ENCODE measurements at places on chromosomes 3 and 15. TPM values are rescaled to one million over a fixed set of nuclear protein-coding genes. Genes with fewer than 3 reads are reported as not detected.

The MAGI1 gene
- total RNA-seq = 45.8 TPM

The TMEM207 gene
- total RNA-seq = not detected

DNA sequence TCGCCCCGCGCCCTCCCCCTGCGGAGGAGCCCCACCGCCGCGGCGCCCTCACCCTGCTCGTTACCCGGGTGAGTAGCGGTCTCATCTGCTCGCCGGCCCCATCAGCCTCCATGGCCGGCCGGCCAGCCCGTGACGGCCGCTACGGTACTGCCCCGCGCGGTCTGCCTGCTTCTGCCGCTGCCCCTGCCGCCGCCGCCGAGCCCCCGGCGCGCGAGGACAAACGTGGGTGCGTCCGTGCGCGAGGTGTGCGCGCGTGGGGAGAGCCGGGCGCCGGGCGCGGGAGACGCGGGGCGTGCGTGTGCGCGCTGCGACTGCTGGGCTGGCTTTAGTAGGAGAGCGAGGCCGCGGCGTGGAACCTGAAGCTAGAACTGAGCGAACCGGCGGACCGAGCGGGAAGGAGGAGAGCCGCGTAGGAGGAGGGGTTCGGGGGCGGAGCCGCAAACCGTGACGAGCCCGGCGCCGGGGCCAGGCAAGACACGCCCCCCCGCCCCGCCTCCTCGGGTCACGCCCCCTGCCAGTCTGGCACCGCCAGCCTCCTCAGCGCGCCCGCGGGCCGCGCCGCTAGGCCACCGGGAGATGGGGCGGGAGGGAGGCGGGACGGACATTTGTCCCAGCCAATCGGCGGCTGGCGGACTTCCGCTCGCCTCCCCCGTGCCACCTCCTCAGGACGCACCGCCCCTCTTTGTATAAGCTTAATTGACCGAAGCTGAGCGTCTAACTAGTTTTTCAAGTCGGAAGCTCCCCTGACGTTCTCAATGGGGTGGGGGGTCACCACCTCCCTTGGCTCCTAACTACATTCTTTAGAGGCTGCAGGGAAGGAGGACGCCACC lies at the start of gene SLC4A7:
SLC4A7 (minus strand) TSS at position 370 of the 830 bp plus-strand sequence; CDS start at position 112, 258 bp downstream.
- peak; percentile 99 for DNase-seq

- no peak for DNase-seq
Observed at GRCh38 chr15:59998950-59999611, 5.0 kb upstream of the FOXB1 start.

- DNase-seq = no peak
Observed at GRCh38 chr3:38834110-38834509, 18.1 kb upstream of the SCN10A start.

Measured in upper lobe of right lung (tissue), 1 donor.